Vagina (tissue), 2 donors: ENCODE measurements at places on chromosomes 16 and 17. TPM values are rescaled to one million over a fixed set of nuclear protein-coding genes. Genes with fewer than 3 reads are reported as not detected.

DNA sequence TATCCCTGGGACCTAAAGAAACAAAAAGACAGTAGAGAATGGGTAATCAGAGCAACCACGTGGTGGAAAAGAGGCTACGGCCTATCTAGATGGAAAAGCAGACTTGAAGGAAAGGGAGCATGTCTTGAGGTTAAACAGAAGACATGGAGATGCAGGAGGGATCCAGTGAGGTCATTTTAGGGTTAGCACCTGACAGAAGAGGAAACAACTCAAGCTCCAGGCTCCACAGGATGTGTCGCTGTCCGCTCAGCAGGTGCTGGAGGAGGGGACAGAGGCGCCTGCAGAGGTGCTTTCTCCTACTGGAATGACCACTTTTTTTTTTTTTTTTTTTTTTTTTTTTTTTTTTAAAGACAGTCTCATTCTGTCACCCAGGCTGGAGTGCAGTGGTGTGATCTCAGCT lies 47.5 kb upstream of the CLEC3A start:
- no peaks in the 10 kb centered on the region for H3K4me1 ChIP-seq
- H3K27ac ChIP-seq, result no peak overlapping the region
- no peaks in the 10 kb centered on the region for H3K36me3 ChIP-seq
- H3K4me3 ChIP-seq, result no peak overlapping the region
- H3K27me3 ChIP-seq, result no peaks in the 10 kb centered on the region
- DNase-seq, result no peak

RPUSD1 gene
- total RNA-seq, result 17.2 TPM

DNA sequence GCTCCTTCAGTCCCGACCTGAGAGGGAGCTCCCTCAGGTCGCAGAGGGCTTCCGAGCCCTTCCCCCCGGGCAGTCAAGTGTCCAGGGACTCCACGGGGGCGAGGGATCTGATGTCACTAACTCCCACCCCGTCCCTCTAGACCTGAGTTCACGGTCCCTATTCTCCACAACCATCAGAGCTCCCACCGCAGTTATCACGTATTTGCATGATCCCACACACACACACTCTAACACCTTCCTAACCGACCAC lies 3.7 kb upstream of the PER1 start:
- peaks cover 5% of the 10 kb centered on the region for H3K36me3 ChIP-seq
- peak overlapping the region; percentile 100 for H3K27ac ChIP-seq
- peak overlapping the region; percentile 84 for H3K4me3 ChIP-seq
- H3K27me3 ChIP-seq, result no peaks in the 10 kb centered on the region

GRCh38 chr16:50563989-50564388 lies 15.8 kb downstream of the NKD1 start:
- H3K36me3 ChIP-seq, result no peaks in the 10 kb centered on the region
- H3K27me3 ChIP-seq, result no peaks in the 10 kb centered on the region
- no peak for DNase-seq
- H3K4me3 ChIP-seq, result no peak overlapping the region
- no peak overlapping the region for H3K27ac ChIP-seq
- H3K4me1 ChIP-seq, result no peaks in the 10 kb centered on the region

DNA sequence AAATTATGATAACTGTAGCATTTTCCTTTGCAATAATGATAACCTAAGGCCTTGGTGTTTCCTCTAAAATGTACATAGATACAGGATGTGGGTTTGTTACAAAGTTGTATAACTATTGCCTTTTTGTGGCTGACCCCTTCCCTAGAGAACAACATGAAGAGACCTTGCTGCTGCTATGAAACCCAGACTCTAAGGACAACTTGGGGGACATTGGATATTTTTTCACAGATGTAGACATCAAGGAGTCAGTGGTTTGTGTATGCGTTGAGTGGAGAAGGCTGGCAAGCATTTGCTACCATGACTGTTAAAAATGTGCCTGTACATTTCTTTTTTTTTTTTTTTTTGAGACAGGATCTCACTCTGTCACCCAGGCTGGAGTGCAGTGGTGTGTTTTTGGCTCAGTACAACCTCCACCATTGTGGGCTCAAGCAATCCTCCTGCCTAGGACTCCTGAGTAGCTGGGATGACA lies 12.3 kb downstream of the HMOX2 start:
- H3K36me3 ChIP-seq, result no peaks in the 10 kb centered on the region
- no peaks in the 10 kb centered on the region for H3K27me3 ChIP-seq
- no peak overlapping the region for H3K4me3 ChIP-seq
- no peak overlapping the region for H3K27ac ChIP-seq

ZNF319 gene
- 7.9 TPM for total RNA-seq

DNA sequence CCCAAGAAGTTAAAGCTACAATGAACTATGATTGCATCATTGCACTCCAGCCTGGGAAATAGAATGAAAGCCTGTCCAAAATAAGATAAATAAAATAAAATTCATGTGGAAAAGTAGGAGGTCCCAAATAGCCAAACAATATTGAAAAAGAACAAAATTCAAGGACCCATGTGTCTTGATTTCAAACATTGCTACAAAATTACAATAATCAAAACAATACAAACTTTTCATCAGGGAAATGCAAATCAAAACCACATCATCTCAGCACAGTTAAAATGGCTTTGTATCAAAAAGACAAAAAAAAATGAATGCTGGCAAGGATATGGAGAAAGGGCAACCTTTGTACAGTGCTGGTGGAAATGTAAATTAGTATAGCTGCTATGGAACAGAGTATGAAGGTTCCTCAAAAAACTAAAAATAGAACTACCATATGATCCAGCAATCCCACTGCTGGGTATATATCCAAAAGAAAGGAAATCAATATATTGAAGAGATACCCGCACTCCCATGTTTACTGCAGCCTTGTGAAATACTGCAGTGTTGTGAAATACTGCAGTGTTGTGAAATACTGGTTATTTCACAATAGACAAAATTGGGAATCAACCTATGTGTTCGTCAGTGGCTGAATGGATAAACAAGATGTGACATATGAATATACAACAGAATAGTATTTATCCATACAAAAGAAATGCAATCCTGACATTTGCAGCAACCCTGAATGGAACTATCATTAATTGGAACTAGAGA lies 24.5 kb upstream of the ZNF287 start:
- no peaks in the 10 kb centered on the region for H3K27me3 ChIP-seq
- H3K27ac ChIP-seq, result peak overlapping the region; percentile 23

DNA sequence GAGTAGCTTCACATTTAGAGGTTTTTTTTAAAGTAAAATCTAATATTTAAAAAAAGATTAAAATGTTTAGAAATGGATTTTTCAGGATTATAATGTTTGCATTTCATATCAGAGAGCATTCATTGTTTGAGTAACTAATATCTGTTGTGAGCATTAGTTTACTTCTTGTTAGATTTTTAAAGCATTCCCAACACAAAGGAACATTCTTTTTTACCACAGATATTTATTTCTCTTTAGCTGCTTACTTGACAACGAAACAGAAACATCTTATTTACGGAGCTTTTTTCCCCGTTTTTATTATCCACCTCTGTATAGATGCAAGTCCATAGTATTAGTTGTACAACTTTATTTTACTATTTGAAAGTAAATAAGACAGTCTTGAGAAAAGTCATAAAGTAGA lies 53.0 kb downstream of the NFAT5 start:
- DNase-seq, result no peak
- no peaks in the 10 kb centered on the region for H3K36me3 ChIP-seq
- H3K4me1 ChIP-seq, result peaks cover 65% of the 10 kb centered on the region
- no peak overlapping the region for H3K4me3 ChIP-seq
- H3K27me3 ChIP-seq, result no peaks in the 10 kb centered on the region

PLA2G10 gene
- total RNA-seq, result not detected

SLC47A1 gene
- 29.7 TPM for total RNA-seq

KRT20 gene
- total RNA-seq, result not detected

DNA sequence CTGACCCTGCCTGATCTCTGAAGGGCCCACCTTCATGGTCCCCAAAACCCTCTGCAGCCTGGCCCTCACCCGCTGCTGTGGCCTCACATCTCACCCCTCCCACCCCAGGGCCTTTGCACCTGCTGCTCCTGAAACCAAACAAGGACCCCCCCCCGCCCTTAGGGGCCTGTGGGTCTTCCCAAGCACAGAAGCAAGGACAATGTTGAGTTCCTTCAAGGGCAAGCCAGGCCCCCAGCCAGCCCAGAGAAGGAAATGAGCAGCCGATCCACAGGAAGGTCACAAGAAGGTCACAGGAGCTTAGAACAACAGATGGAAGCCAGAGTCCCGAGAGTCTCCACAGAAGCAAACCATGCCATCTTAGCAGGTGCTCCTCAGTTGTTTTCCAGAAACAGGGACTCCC lies 493 bp upstream of the PDE6G start:
- no peaks in the 10 kb centered on the region for H3K27me3 ChIP-seq
- H3K36me3 ChIP-seq, result no peaks in the 10 kb centered on the region
- no peak overlapping the region for H3K27ac ChIP-seq
- no peak for DNase-seq
- H3K4me1 ChIP-seq, result no peaks in the 10 kb centered on the region

DNA sequence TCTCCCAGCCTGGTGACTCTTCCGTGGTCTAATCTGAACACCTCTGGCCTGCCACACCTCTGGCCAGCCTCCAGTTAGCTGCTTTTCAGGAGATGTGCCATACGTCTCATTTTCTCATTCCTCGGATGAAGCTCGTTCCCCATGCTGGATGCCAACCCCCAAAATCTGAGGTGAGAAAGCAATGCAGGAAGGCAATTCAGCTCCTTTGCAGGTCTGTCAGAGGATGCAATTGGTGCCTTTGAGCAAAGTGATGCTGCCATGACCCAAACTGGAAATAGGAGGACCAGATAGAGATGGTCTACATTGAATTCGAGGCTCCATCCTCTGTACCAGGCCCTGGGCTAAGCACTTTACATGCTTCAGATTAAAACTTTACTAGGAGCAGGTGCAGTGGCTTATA lies 11.0 kb upstream of the CUEDC1 start:
- peak; percentile 74 for DNase-seq
- H3K27me3 ChIP-seq, result no peaks in the 10 kb centered on the region
- no peaks in the 10 kb centered on the region for H3K36me3 ChIP-seq
- no peak overlapping the region for H3K27ac ChIP-seq

CDH3 gene
- total RNA-seq, result 35.4 TPM

NKD1 gene
- 1.7 TPM for total RNA-seq

DNA sequence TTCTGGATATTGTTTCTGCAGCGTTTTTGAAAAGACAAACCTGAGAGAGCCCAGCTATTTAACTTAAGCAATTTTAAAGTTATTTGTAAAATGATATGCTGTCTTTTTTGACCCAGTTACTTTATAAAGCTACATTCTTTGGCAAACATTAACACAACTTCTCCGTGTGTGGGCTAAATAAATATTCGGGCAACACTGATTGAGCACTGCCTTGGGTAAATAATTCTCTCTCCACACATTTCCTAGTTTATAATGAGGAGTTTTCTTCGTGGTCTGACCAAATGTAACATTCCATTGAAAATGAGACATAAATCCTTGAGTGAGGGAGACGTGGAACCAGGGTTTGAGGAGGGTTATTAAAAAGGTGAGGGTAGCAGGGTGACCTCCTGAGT lies 142.8 kb downstream of the WWOX start:
- no peaks in the 10 kb centered on the region for H3K36me3 ChIP-seq
- H3K27ac ChIP-seq, result no peak overlapping the region
- H3K4me1 ChIP-seq, result peaks cover 6% of the 10 kb centered on the region
- no peak for DNase-seq

CCL1 gene
- not detected for total RNA-seq
